RPMI7951 (cell line): ENCODE measurements at places on chromosomes 3 and 15. TPM values are rescaled to one million over a fixed set of nuclear protein-coding genes. Genes with fewer than 3 reads are reported as not detected.

TMEM45A gene
- total RNA-seq, result 119 and 142 TPM in 2 replicates

DNA sequence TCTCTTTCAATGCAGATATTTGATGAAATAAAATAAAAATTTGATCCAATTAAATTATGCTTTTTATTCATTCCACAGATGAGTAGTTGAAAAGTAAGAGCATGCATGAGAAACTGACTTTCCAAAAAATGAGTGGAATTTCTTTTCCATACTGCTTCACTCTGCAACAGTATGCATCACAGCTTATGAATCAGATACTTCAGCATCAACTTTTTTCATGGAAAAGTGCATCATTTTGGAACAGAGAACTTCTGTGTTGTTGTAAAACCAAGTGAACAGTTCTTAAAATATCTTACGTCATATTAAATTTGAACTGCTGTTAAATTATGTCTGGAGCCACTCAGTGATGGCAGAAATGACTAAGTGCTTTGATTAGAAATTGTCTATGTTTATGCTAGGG, 16.7 kb upstream of the SLC7A14 start:
- DNase-seq, result no peak

PLSCR2 gene
- not detected in 2 replicates for total RNA-seq

- no peak for DNase-seq
Measured at GRCh38 chr15:29275855-29276254, 6.2 kb upstream of the NSMCE3 start.

- no peak for DNase-seq
Measured at GRCh38 chr15:72050700-72051099, 67.2 kb downstream of the MYO9A start.

DNA sequence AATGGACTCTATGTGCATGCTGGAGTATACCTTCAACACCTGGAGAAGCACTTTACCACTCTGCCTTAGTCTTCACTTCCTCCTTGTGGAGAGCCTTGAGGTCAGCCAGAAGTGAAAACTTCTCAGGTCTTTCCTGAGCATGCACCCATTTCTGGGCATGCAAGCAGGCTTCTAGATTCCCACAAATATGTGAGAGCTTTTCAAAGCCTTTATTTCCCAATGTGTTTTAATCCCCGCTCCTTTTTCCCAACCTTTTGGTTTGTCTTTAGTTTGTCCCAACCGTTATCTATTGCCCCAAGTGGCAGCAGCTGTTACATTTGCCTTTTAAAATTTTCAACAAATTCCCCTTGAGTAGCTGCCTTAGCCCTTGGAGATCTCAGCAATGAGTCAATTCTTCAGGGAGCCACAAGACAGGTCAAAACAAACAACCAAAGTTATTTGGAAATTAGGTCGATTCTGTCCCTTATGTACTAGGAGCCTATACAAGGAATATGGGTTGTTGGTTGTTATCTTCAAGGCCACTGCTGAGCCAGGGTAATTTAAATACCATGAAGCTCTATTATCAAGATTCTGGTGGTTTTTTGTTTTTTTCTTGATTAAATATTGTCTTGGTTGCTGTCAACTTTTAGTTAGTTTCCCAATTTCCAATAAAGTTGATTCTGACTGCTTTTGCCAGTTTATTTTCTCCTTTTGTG, 44.4 kb downstream of the LSM3 start:
- no peak for DNase-seq

CASR gene
- not detected in 2 replicates for total RNA-seq

GRCh38 chr15:33508703-33509102, 197.9 kb downstream of the RYR3 start:
- DNase-seq, result no peak

GOLGA6L7 gene
- not detected in 2 replicates for total RNA-seq

- DNase-seq, result no peak
Measured at GRCh38 chr3:23301819-23302218, 98.7 kb downstream of the UBE2E2 start.

HGD gene
- total RNA-seq, result 0.24 TPM in 1 of 2 replicates, not detected in the other

DNA sequence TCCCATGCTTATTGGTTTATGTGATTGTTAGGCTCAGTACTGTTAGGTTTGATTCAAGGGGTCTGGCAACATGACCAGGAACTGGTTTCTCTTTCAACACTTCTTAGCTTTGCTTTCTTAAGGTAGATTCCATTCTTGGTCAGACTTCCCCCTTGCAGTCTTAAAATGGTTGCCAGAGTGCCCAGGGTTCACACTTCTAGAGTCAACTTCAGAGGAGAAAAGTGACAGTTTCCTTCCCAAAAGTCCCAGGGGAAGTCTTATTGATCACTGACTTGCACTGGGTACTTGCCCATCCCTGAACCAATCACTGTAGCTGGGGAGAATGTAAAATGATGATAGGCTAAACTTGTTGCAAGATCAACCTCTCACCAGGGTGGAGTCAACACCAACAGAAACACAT, 14.1 kb downstream of the MGLL start:
- no peak for DNase-seq

- DNase-seq, result no peak
Measured at GRCh38 chr3:181363231-181363630, 348.5 kb upstream of the SOX2 start.
